Activated T-cell treated with anti-CD3 and anti-CD28 coated beads, Interleukin-2, amount 50 U/mL, for 48 hours (primary cell): ENCODE measurements at places on chromosomes 7 and 10.

GRCh38 chr7:42117201-42117600 lies 119.8 kb downstream of the GLI3 start:
- DNase-seq, result no peak

DNA sequence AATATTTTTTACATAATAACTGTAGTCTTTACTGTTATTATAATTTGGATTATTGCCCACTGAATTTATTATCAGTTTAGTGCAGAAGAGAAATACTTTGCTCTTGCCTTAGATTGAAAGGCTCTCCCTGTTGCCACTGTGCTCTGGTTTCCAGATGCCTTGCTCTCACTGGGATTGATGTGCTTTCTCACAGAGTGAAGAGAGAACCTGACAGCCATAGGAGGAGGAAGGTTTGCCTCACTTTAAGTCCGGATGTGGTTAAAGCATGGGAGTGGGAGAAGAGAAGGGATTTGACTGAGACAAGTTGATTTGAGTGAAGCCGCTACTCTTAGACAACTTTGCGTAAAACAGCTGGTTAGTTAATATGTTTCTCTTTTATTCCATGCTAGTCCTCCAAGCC lies 68.2 kb upstream of the RPA3 start:
- DNase-seq, result no peak

DNA sequence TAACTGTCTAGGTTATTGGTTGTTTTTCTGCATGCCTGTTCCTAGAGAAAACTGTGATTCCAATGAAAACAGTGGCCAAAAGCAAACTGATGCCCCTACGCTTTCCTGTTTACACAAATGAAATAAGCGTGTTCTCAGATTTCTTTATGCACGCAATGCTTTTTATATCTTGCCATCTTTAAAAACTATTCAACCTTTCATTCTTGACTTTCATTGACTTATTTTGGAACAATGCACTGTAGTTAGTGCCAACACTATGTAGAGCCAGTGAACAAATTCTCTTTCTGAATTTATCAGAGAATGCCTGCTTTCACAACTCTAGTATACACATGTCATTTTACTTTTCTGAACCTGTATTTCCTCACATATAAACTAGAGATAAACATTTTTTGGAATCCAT lies 86.6 kb downstream of the CABCOCO1 start:
- no peak for DNase-seq

DNA sequence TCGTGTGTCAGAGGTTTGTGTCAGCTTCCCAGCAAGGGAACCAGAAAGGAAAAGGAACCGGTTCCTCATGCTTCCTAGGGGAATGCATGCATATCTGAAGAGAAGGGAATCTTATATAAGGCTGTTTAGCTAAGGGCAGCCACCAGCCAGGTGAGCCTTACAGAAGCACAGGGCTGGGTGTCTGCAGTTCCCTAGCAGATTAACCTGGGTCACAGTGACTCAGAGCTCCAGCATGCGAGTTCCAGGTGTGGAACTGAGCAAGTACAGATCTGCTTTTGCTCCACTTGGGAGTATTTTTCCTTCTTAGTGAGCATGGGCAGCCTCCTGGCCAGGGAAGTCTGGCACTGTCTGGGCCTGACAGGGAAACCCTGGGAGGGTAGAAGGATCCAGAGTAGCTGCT lies 957 bp upstream of the ANKRD2 start:
- no peak for DNase-seq

GRCh38 chr7:126856691-126857291 lies 395.9 kb downstream of the GRM8 start:
- DNase-seq, result no peak

DNA sequence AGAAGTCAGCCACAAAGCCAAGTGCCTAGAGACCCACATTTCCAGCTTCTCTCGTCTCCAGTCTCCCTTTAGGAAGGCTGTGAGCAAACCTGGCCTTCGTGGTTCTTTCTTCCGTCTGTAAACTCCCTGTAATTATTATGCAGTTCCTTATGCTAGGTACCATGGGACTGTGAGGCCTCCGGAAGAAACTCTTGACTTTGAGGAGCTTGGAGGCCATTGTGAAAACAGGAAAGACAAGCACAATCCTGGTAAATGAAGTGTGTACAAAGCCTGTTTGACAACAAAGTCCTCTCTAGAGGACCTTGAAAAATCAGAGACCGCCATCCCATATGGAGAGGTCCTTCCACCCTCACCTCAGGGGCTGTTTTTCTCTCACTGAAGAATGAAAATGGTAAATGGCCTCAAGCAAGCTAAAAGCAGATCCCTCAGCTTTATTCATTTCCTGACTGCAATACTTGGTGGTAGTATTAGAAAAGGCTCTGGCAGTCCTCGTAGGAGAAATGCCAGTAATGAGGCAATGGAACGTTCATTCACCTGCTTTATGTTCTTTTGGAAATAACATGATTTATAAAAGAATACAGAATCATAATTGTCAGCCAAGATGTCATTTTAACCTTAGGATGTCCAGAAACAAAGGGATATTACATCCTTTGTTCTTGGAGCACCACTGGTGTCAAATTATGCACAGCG lies 926.4 kb downstream of the LRMDA start:
- no peak for DNase-seq

DNA sequence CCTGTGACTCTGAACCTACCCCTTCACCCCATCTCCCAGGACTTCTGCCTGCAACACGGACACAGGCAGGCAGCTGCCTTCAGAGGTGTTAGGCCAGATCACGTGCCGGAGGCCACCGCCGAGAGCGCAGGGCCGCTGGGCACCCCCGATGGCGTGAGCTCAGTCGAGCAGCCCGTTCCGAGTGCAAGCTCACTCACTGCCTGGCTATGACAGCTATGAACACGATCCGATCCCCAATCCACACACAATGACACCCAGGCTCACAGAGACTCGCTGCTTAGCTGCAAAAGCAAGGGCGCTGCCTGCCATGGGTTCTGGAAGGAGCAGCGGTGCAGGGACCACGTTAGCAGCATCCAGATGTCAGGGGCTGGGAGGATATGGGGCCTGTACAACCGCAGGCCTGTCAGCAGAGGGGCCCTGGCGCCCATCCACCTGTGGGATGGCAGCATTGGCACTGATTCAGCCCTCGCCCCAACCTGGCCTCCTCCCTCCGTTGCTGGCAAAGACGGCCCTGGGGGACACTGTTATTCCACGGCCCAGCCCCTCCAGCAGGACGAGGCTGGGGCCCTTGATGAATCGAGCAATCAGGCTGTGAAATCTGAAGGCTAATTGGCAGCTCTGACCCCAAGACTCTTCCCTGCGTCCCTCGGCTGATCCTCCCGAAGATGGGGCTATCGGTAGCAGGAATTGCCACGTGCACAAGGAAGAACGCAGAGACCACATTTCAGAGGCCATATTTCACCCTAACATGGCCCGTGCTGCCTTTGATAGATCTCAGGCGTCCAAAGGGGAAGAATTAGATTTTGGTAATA lies 230.1 kb downstream of the ELFN1 start:
- DNase-seq, result no peak

DNA sequence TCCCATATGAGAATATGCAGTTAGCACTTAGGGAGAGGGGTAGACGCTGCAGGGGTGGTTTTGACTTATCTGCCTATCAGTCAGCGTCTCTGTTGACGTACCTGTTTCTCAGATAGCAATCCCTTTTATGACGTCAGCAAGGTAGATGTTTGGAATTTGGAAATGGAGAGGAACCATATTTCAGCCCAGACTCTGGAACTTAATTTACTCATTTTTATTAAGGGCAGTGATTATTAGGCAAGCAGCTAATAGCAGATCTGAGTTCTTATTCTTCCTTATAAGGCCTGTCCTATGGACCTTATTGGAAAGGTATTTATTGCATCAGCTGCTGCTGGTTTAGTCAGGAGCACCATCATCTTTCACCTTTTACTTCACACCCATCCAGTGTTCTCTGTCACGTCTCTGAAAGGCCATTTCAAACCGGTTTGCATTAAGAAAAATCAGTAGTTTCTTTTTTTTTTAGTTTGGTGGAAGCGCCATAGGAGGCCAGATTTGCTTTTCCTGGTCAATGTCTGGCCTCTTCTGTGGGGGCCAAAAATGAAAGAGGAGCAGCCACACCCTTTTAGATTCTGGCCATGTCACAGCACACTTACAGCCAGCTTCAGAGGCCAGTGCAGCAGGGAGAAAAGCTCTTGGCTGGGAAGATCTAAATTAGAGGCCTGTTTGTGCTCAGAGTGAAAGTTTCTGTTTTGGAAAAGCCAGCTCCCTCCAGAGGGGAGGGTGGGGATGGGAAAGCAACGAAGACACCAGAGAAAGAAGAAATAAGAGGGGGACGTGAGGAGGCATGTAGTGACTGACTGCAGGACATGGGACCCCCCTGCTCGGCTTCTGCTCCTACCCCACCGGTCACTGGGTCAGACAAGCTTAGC lies 146.3 kb downstream of the TCF7L2 start:
- DNase-seq, result no peak

DNA sequence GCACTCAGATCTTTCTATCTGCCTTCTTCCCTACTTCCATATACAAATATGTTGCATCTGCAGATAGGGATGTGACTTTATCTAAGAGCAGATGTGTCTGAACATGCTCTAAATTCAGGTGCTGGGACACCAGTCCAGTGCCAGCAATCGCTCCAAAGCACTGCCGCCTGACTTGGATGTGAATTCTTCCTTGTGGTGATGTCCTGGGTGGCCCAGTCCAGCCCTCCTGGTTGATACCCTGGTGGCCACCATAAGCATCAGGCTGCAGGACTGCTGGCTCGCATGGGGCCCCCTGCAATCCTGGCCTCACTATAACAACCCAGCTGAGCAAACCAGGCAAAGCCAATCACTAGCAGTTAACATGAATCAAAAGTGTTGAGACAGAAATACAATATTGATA lies 149.2 kb upstream of the PDE1C start:
- DNase-seq, result no peak

DNA sequence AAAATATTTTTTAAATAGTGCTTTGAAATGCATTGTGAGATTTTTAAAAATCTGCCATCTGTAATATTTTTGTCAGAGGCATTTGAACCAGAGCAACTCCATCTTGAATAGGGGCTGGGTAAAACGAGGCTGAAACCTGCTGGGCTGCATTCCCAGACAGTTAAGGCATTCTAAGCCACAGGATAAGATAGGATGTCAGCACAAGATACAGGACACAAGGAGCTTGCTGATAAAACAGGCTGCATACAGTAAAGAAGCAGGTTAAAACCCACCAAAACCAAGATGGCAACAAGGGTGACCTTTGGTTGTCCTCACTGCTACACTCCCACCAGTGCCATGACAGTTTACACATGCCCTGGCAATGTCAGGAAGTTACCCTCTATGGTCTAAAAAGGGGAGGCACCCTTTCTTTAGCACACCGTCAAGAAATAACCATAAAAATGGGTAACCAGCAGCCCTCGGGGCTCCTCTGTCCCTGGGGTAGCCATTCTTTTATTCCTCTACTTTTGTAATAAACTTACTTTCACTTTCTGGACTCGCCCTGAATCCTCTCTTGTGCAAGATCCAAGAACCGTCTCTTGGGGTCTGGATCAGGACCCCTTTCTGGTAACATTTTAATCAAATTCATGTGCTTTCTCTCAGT lies 273.7 kb downstream of the SEMA3D start:
- DNase-seq, result no peak

- no peak for DNase-seq
Measured at GRCh38 chr10:103820101-103821062, 35.0 kb downstream of the SH3PXD2A start.

GRCh38 chr7:129951226-129952085 lies 1.3 kb downstream of the UBE2H start:
- peak; percentile 25 for DNase-seq

DNA sequence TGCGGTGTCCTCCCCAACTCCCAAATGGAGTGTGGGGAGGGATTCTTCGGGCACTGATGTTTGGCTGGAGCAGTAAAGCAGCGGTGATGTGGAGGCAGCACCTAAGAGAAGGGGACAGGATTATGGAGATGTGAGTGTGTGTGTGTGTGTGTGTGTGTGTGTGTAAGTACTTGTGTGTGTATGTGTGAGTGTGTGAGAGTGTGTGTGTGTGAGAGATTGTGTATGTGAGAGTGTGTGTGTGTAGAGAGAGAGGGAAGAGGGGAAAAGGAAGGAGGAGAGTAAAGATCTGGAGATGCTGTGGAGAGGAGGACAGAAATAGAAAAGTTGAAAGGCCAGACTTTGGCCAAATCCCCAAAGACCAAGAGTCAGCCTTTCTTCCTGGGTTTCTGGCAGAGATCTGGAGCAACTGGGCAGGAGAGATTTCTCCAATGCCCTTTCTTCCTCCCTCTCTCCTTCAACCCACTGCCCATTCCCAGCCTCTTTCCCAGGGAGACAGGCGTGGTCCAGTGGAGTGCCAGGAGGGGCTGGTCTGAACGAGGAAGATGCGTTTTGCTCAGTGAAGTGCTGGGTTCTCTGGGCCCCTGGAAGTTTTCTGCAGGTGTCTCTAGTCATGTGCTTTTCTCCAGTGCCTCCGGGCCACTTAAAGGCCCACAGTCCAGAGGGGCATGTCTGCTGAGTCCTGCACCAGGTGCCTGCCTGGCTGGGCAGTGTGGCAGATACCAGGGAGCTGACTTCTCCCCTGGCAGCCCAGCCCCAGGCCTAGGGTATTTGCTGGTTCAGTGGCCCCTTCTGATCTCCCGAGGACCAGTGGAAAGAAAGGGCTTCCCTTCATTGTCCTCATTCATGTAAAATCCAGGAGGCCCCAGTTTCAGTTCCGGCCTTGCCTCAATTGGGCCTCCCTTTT lies 60.5 kb downstream of the HK1 start:
- no peak for DNase-seq

DNA sequence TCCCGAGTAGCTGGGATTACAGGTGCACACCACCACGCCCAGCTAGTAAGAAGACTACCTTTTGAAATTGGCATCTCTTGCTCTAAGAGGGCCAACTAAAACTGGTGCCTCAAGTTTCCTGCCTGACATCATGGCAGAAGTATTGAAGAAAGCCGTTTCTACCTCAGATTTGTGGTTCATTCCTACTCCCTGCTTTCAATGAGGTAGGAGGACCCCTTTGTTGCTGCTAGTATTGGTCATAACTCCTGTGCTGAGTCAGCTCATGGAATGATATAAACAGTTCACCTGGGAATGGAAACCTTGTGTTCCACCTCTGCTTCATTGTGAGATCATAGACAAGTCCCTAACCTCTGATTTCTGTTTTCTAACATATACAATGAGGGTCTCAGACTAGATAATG lies 82.8 kb downstream of the CDK6 start:
- no peak for DNase-seq

DNA sequence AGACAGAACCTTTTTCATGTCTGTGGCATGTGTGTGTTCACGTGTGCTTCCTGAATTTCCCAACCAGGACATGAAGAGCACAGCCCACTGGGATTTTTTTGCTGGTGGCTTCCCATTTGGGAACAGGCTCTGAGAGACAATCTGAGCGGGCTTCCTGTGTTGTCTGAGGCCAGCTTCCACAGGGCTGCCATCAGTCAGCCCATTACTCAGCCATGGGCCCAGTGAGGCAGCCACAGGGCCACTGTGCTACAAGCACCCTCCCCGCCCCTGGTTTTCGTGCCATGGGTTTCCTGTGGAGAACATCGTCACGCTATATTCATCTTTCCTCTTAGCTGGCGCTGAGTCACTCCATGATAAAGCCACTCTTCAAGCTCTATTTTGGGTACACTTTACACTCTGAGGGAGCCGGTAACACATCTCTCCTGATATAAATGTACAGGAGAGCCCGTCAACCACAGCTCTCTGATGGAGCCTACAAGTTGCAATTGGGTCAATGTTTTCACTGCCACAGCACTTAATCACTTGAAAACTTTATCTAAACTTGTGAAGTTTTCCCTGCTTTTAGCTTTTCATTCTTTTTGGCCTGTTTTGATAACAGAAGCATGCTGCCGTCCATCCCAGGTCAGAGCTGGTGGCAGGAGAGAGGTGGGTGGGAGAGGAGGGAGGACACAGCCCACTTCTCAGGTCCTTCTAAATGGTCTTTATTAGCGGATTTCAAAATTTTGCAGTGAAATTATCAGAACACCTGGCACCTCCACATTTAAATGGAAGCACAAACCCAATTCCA lies 96.9 kb downstream of the HIPK2 start:
- peak; percentile 91 for DNase-seq
